CD8-positive, alpha-beta memory T cell (primary cell): ENCODE measurements at places on chromosomes 5 and 9. TPM values are rescaled to one million over a fixed set of nuclear protein-coding genes. Genes with fewer than 3 reads are reported as not detected.

DNA sequence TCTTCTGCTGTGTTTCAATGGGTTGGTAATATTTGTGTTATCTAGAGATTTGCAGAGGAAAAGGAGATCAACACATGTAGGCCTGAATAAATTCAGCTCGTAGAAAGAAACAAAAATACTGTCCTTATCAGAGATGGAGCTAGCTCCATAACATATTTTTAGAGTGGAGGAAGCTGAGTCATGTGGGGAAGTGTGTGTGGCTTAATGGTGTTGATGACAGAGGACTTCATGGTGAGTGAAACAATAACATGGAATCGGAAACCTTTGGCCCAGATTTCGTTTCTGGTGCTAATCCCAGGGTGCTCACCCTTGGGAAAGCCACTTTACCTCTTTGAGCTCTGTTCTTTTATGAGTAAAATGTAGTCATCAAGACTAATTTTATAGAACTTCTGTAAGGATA is 825.0 kb downstream of the TLR4 start:
- DNase-seq, result no peak
- no peak overlapping the region for H3K27ac ChIP-seq
- H3K36me3 ChIP-seq, result no peaks in the 10 kb centered on the region
- no peaks in the 10 kb centered on the region for H3K4me1 ChIP-seq

DNA sequence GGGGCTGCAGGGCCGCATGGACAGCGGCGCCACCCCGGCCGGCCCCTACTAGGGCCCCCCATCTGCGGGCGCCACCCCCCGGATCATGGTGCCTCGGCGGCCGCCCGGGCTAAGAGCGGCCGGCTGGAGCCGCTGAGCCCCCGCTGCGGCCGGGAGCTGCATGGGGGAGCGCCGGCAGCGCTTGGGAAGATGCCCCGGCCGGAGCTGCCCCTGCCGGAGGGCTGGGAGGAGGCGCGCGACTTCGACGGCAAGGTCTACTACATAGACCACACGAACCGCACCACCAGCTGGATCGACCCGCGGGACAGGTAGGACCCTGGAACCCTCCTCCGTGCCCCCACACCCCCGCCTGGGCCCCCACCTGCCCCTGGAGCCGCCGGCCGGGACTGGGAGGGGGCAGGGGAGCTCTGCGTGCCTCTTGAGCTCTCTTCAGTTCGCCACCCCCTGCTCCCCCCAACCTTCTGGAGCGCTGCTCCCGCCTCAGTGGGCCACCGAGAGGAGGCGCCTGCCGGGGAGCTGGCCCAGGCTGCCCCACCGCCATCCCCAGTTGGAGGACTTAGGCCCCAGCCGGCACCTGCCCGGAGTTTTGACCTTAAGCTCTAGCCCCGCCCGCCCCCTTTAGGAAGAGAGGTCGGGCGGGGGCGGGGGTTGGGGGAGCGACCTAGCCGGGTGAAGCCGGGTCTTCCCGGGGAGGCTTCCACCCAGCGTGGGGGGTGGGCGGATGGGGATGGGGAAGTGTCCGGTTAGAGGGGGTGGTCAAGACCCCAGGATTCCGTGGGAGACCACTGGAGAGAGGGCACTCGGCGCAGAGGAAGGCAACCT is 730 bp downstream of the WWC1 start:
- H3K4me3 ChIP-seq, result no peak overlapping the region
- H3K36me3 ChIP-seq, result no peaks in the 10 kb centered on the region
- H3K27me3 ChIP-seq, result peaks cover 20% of the 10 kb centered on the region
- no peak for DNase-seq
- no peaks in the 10 kb centered on the region for H3K4me1 ChIP-seq
- no peak overlapping the region for H3K27ac ChIP-seq

- no peaks in the 10 kb centered on the region for H3K4me1 ChIP-seq
- DNase-seq, result no peak
- H3K27me3 ChIP-seq, result no peaks in the 10 kb centered on the region
- H3K27ac ChIP-seq, result no peak overlapping the region
- no peak overlapping the region for H3K4me3 ChIP-seq
- no peaks in the 10 kb centered on the region for H3K36me3 ChIP-seq
These were observed 45.2 kb downstream of the SEMA5A start for GRCh38 chr5:9500625-9501024.

DNA sequence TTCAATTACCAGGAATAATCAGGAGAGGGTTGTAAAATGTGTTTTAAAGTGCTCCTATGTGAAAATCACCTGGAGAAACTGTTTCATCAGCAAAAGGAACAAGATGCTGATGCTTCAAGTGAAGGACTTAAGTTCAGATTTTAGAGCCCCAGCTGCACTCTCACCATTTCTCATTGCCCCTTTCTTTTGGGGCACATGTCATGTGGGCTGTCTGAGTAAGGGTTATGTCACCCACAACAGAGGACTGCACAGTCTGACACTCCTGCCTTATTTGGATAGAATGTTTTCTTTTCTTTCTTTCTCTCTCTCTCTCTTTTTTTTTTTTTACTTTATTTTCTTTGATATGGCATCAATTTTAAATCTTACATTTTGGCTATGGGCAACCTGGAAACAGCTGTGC is 204.1 kb upstream of the EFNA5 start:
- H3K4me1 ChIP-seq, result no peaks in the 10 kb centered on the region
- no peak for DNase-seq
- H3K36me3 ChIP-seq, result no peaks in the 10 kb centered on the region

The PCDHGA5 gene
- 0.09 TPM for total RNA-seq
